ENCODE measurements at places on chromosomes 13 and 19.

GRCh38 chr19:13092158-13092543 is 10.5 kb downstream of the LYL1 start:
- no peak for DNase-seq

GRCh38 chr13:20161275-20161950 is 561 bp upstream of the GJA3 start:
- peak; percentile 65 for DNase-seq

DNA sequence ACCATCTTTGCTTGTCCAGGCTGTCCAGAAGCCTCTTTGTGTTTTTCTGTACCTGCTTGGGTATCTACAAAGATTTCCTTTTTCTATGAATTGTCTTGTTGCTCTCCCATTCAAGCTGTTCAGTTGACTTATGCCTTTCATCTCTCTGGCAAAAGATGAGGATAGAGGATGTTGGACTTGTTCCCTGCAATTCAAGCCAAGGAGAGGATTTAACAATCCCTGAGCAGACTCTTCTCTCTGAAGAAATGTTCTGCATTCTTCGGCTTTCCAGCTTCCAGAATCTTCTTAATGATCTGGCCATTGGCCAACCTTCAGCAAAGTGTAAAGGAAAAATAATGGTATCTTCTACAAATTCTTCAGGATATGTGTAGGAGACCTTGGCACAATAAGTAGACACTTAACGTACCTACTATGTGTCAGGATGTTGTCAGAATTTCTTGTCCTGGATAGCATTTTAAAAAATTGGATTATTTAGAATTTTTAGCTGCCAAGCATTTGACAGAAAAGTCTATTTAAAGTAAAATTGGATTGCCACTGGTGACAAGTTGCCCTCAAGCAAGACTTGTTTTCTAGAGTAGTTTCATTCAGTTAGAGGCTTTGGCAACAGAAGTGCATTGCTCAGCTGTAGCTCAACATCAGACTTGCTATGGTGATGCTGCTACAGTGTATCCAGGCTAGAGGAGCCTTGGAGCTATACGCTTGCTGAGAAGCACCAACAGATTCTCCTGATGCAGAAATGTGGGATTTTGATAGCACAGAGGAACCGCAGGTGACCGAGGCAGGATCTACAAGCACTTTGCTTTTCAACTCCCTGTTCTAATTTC is 455.7 kb downstream of the SUCLA2 start:
- no peak for DNase-seq

DNA sequence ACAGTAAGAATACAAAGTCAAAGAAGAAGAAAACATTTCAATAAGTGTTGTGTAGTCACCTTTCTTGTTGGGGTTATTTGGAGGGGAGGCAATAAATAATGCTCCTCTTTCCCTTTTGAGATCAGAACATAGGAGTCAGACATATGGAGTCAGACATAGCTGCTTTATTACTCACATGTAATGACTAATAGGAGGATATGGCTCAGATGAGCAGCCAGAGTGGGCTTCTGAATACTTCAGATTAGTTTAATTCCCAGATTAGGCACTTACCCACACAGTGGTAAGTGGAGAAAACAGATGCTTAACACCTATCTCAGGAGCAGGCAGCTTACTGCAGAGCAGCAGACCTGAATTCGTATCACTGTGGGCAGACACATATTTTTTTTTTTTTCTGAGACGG is 31.7 kb upstream of the C1QTNF9B start:
- no peak for DNase-seq

DNA sequence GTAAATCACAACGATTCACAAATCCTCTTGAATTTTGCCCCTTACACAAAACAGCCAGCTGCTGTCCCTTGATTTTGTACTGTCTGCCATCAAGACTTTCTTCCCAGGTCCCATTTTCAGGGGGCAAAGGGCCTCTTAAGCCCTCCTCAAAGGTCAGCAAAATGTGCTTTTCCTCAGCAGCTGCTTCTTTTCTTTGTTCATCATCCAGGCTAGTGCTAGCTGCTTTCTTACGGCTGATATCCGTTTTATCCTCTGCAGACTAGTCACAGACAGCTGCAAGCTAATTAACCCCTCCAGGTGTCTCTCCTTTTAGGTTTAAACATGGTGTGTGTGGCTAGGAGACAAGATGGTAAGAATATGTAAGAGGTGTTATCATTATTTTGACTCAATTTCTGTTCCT is 90.9 kb downstream of the NALCN start:
- no peak for DNase-seq

DNA sequence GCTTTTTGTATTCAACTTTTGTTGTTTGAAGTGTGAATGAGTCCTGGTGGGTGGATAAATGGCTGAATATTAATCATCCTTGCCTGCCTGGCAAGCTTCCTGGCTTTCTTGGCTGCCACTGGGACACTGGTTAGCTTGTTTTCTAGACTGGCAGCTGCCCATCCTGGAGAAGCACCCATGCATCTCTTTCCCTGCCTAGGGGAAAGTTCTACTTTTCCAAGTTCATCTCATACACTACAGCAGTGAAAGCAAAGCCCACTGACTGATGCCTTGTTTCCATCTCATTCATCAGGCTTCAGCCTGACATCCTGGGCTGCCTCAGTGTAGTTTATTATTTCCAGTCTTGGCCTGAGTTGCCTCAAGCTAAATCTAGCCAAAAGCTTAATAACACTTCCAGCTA is 244.8 kb downstream of the PCDH20 start:
- DNase-seq = no peak

DNA sequence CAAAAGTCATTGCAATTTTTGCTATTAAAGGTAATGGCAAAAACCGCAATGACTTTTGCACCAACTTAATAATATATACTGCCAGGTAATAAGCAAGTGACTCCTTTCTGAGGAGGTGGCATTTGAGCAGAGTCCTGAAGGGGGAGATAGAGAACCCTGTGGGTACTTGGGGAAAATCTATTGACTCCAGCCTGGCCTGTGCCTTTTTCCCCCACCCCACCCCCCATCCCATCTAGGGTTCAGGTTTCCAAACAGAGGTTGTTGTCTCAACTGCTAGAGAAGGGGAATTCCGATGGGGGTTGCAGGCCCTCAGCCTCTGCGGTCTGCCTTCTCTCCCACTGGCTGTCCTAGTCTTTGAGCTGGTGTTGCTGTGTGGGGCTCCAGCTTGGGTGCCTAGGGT is 11.5 kb downstream of the S1PR2 start:
- peak; percentile 92 for DNase-seq

- DNase-seq = no peak
Measured at GRCh38 chr13:111245576-111246384, 74.7 kb upstream of the TEX29 start.

GRCh38 chr19:308471-309205 is 17.4 kb upstream of the PLPP2 start:
- DNase-seq = no peak

- no peak for DNase-seq
Measured at GRCh38 chr13:97736436-97736835, 217.0 kb upstream of the IPO5 start.

DNA sequence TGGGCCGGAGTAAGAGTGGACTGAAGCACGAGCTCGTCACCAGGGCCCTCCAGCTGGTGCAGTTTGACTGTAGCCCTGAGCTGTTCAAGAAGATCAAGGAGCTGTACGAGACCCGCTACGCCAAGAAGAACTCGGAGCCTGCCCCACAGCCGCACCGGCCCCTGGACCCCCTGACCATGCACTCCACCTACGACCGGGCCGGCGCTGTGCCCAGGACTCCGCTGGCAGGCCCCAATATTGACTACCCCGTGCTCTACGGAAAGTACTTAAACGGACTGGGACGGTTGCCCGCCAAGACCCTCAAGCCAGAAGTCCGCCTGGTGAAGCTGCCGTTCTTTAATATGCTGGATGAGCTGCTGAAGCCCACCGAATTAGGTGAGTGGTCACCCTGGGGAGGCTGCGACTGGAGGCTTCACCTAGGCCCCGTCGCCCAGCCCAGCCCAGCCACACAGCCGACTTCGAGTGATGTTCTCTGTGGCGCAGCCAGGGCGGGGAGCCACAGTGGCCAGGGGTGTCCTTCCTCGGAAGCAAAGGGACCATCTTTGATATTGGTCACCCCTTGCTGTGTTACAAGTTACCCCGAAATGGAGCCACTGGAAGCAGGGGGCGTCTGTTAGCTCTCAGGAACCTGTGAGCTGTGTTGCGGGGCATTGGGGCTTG is 5.6 kb downstream of the PIAS4 start:
- DNase-seq = no peak

DNA sequence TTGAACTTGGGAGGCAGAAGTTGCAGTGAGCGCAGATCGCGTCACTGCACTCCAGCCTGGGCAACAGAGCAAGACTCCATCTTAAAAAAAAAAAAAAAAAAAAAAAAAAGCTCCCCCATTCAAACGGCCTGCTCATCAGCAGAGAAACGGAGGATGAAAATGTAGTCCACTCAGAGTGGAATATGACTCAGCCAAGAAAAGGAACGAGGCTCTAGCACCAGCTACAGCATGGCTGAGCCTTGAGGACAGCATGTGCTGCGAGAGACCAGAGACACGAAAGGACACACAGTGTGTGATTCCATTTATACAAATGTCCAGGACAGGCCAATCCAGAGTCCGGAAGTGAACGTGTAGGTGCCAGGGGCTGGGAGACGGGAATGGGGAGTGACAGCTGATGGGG is 18.1 kb upstream of the MIER2 start:
- no peak for DNase-seq

- no peak for DNase-seq
Measured at GRCh38 chr19:29928831-29929230, 13.2 kb upstream of the URI1 start.

DNA sequence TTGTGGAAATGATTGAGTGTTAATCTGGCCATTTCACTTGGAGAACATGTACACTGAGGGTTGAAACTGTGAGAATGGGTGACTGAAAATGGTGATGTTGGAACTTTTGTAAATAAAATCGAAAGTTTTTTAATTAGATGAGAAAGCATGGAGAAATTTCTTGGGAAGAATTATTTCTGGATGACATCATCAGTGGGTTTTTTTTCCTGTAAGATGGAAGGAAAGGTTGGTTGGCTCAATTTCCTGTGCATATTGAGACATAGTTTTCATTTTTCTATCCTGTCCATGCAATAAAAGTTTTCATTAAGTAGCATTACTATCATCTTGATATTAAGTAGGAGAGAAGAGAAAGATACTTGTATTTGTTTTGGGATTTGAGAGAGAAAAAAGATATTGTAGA is 120.6 kb upstream of the HTR2A start:
- no peak for DNase-seq

DNA sequence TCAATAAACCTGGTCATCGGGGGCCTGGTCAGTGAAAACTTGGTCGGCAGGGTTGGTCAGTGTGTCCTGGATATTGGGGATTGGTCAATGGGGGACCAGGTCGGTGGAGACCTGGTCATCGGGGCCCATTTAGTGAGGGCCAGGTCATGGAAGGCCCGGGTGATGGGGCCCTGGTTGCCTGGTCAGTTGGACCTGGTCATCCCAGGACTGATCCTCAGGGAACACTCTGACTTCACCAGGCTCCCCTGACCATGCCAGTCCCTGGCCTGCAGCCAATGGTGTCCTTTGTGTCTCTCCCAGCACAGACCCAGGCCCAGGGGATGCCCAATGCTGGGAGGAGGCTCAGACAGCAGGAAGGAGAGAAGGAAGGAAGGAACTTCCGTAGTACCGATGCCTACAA is 42.1 kb upstream of the TPM4 start:
- no peak for DNase-seq

GRCh38 chr13:87094646-87095045 is 576.5 kb upstream of the SLITRK5 start:
- DNase-seq = peak; percentile 61

DNA sequence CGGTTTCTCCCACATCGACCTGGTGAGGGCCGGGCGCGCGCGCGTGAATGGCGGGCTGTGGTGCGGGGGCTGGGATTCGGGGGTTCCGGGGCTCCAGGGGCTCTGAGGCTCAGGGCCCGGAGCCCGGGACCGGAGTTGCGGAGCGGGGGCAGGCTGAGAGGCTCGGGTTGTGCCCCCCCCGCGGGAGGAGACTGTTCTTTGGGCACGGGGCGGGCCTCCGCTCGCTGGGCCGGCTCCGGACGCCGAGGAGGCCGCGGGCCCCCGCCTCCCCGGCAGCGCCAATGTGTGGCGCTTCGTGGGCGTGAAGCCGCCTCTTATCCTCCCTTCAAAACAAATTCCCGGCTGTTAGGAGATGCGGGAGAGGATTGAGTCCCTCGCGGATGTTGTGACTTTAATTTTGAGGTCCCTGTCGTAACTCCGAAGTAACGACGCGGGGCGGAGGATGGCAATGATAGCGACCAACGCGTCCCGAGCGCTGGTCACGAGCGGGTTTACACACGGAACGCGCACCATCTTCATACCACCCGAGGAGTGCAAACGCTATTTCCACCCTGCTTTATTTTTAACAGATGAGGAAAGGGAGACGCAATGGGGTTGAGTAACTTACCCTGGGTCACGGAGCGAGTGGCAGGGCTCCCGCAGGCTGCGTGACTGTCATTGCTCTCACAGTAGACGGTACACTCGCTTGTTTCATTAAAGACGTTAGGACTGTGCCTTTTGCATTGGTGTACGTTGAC is 536 bp downstream of the UBA2 start:
- DNase-seq = peak; percentile 60

DNA sequence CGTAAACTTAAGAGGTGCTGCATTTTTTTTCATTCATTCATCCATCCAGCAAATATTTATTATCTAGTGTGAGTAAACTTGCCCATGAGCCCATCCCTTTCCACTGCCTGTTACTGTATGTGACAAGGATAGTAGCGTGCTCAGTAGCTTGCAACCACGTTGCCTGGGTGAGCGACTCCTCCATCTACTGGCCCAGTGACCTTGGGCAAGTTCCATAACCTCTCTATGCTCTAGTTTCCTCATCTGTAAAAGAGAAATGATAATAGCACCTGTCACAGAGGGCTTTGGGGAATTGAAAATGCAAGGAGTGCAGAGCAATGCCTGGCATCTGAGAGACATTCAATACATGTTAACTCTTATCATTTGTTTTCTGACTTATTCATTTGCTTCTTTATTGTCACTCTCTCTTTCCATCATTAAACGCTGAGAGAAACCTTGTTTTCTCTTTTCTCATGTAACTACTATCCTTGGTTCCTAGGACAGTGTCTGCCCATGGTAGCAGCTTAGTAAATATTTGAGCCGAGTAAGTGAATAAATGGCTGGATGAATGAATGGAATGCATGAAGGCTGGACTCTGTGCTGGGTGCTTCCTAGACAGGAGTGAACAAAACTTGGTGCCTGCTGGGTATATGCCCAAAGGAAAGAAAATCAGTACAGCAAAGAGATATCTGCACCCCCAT is 19.9 kb downstream of the LRCH1 start:
- no peak for DNase-seq

DNA sequence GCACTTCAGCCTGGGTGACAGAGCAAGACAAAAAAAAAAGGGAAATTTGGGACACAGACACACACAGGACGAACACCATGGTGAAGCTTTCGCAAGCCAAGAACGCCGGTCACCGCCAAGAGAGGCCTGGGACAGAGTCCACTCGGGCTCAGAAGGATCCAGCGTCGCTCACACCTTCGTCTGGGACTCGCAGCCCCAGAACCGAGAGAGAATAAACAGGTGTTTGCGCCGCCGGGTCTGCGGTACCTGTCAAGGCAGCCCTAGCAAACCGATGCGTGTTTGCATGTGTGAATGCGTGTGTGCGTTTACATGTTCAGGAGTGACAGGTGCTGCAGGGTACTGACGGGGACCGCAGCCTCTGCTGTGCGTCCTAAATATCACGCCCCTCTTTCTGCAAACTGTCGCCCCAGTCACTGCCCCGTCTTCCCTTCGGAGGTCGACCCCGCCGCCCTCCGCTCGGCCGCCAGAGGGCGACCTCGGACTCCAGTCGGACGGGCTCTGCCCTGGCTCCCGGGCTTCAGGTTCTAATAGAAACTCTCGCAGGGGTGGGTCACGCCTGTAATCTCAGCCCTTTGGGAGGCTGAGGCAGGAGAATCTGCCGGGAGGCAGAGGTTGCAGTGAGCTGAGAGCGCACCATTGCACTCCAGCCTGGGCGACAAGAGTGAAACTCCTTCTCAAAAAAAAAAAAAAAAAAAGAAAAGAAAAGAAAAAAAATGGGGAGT is 11.8 kb upstream of the CSNK1G2 start:
- DNase-seq = peak; percentile 95
